ENCODE measurements at places on chromosomes 6 and 20. TPM values are rescaled to one million over a fixed set of nuclear protein-coding genes. Genes with fewer than 3 reads are reported as not detected.

The AFG1L gene
- total RNA-seq: 1.2 TPM

The RBBP8NL gene
- 0.25 TPM for total RNA-seq

The HTR1B gene
- 0.25 TPM for total RNA-seq

The IL17A gene
- not detected for total RNA-seq

The TPD52L2 gene
- 136 TPM for total RNA-seq

The ZBTB2 gene
- total RNA-seq: 14.8 TPM

The OR2J3 gene
- total RNA-seq: not detected

The SPATA25 gene
- 0.71 TPM for total RNA-seq

The APCDD1L gene
- not detected for total RNA-seq

The TFAP2D gene
- not detected for total RNA-seq

The SLC52A3 gene
- 0.38 TPM for total RNA-seq

The RSPO4 gene
- total RNA-seq: not detected

The SLC16A10 gene
- 0.56 TPM for total RNA-seq

The MYB gene
- total RNA-seq: 0.73 TPM

The SIGLEC1 gene
- not detected for total RNA-seq

The TCF15 gene
- total RNA-seq: not detected

The TBC1D20 gene
- 36.7 TPM for total RNA-seq
